Fibroblast of lung (primary cell): ENCODE measurements at places on chromosomes 6 and 20.

DNA sequence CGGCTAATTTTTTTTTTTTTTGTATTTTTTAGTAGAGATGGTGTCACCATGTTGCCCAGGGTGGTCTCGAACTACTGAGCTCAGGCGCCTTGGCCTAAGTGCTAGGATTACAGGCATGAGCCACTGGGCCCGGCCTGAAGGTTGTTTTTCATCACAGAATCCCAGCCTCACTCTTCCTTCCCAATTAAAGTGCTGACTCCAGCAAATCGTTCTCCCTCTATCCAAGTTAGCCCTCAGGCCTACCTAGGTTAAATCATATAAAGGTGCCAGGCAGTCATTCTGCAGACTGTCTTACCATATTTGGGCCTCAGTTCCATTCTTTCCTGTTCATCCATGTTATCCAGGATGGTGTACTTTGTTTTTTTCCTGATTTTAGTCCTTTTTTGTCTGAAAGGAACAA lies 56.4 kb downstream of the ALDH5A1 start:
- DNase-seq, result no peak

- DNase-seq, result no peak
These were observed 6.7 kb downstream of the ZBP1 start for GRCh38 chr20:57613481-57613921.

DNA sequence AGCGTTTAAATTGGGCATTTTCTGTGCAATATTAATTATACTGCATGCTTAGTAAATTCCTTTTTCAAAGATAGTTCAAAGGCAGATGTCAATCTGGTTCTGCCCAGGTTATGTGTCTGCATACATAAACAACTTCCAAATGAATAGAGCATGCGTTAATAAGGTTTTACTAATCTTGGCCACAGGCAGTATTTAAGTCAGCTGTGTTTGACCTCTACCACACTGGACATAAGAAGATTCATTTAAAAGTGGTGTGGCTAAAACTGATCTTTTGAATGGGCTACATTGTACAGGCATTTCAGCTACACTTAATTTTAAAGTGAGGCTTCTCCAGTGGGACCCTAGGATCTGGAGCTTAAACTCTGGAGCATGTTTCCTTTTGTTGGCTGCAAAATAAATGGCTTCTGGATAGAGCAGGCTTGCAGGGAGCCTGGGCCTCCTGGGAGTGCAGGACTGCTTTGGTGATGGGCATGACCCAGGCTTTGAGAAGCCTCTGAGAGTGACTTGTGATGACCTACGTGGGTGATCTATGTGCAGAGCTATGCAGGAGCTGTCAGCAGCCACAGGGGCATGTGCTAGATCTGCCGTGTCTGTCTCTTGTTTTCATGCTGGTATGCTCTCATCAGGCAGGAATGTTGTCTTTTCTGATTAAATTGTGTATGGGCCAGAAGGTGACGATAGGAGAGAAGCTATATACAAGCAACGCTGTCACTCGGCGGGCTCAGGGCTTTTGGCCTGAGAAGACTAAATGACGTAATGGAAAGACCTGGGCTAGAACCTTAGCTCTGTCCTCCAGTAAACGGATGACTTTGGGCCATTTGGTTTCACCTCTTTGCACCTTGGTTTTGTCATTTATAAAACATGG lies 331.2 kb downstream of the QKI start:
- peak; percentile 97 for DNase-seq

DNA sequence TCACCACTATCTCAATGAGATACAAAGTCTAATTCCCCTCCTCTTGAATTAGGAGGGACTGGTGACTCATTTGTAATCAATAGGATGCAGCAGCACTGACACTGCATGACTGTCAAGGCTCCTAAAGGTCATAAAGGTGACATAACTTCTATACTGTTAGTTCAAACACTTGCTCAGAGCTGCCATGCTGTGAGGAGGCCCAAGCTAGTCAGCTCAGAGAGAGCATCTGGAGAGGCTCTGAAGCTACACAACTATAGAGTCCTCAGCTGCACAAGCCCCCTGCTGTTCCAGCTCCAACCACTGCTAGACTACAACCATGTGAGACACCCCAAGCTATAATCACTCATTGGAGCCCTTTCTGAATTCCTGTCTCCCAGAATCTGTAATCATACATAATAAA lies 17.0 kb upstream of the HEY2 start:
- DNase-seq, result no peak

- peak; percentile 4 for DNase-seq
These were observed 31.8 kb downstream of the L3MBTL3 start for GRCh38 chr6:130050230-130050629.

DNA sequence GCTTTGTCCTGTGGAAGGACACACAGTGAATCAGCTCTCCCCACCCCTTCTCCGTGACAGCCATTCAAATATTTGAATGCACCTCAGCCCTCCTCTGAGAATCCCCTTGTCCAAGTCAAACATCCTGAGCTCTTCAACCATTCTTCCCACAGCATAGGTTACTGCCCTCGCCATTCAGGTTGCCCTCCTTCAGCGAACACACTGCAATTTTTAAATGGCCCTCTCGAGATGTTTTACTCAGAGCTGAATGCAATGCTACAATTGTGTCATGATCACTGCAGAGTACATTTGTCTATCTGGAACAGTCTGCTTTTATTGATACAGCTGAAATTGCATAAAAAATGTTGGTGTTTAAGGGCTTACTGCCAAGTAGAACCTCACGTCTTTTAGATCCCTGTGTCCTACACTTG lies 48.9 kb downstream of the SLC2A12 start:
- no peak for DNase-seq

DNA sequence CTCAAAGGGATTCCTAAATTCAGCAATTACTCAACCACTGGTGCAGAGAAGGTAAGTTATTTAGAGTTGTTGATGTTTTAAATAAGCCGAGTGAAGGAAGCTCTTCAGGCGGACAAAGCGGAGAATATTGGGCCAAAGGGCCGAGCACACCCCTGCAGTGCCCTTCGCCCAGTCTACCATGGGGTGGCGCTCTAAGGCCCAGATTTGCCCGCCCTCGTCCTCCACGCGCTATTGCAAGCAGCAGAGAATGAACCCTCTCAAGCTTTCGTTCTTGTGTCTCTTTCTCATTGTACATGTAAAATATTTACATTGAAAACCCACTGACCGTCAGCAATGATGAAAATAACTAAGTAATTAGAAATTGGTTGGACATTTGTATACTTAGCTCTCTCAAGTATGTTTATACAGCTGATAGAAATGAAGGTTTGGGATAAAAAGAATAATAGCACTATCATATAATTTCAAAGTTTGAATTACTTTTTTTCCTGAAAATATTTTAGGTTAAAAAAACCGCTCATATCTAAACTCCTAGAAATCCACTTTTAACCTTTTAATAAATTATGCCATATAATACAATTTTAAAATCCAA lies 195.0 kb upstream of the CEP162 start:
- peak; percentile 30 for DNase-seq

GRCh38 chr6:37202788-37203491 lies 33.0 kb downstream of the PIM1 start:
- DNase-seq, result no peak

- DNase-seq, result no peak
These were observed 123.8 kb upstream of the AKIRIN2 start for GRCh38 chr6:87825821-87826221.

GRCh38 chr6:10269814-10270472 lies 144.9 kb downstream of the TFAP2A start:
- DNase-seq, result peak; percentile 34

DNA sequence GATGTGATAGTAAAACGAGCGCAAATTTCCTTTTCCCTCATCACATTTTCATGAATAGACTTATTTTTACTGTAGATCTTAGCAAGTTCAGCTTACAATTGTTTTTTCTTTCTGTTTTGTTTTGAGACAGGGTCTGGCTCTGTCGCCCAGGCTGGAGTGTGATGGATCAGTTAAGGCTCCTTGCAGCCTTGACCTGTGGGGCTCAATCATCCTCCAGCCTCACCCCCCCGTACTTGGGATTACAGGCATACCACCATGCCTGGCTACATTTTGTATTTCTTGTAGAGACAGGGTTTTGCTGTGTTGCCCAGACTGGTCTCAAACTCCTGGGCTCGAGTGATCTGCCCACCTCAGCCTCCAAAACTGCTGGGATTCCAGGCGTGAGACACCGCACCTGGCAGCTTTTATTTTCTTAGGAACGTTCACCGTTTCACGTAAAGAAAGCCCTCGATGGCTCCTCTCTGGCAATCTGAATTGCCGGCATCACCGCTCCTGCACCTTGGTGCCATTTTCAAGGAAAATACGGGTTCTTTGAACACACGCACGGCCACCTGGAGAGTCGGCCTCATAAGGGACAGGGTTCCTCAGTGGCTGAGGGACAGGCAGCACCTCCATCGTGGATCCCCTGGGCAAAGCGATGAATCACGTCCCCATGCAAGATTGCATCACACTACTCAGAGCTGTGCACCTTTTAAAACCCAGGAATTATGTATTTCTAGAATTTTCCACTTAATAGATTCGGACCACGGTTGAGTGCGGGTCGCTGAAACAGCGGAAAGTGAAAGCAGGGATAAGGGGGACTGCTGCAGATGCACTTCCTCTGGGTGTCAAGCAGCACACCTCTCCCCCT lies 78.7 kb downstream of the IRF4 start:
- DNase-seq, result no peak

DNA sequence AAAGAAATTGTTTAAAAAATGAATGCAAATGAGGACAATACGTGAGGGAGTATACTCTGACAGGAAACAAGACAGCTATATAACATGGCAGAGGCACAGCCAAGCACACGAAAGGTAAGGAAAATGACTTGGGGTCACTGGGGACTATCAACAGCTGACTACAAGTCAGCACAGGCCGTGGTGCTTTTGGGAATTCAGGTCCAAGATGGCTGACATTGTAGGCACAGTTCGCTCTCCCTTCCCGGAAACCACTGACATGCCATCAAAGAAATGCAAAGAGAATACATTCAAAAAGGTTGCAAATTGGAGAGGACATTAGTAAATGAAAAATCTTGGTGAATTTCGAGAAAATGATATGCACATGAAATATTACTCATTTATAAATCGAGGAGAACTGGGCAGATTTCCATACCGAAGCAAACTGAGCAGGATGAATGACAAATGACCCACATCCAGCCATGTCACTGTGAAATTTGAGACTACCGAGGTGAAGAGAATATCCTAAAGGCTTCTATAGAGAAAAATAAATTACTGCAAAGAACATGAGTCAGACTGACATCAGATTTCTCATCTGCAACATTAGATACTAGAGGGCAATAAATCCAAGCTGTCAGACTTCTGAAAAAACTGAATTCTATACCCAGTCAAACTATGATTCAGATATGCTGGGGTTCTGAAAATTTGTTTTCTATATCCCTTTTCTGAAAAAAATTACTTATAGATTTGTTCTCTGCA lies 391.1 kb downstream of the BTBD9 start:
- DNase-seq, result peak; percentile 66
